Effector memory CD4-positive, alpha-beta T cell (primary cell): ENCODE measurements at places on chromosomes 4 and X.

GRCh38 chr4:34417160-34417559 lies 1827.2 kb downstream of the ARAP2 start:
- DNase-seq = no peak

- no peak for DNase-seq
These were observed 48.4 kb downstream of the ARHGAP10 start for GRCh38 chr4:147780137-147780777.

GRCh38 chrX:8864161-8864560 lies 63.0 kb upstream of the FAM9A start:
- DNase-seq = no peak

- no peak for DNase-seq
These were observed 22.3 kb downstream of the TMEM31 start for GRCh38 chrX:103733017-103733416.

DNA sequence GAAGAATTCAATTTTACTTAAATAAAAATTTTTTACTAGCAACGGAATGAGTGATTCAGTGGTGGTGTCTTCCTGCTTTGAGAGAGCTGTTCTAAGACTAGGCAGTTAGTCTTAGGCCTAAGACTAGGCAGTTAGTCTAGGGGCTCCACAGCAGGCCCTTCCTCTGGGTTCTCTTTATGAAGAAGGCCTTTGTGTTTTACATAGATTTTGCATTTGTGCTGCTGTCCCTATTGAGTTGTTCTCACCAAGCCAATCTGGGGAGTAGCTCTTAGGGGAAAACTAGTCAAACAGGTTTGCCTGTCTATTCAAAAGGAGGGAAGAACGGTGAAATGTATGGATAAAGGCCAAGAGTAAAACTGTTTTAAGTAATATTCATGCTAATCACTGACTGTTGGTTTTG lies 7.6 kb downstream of the UGT8 start:
- DNase-seq = no peak

DNA sequence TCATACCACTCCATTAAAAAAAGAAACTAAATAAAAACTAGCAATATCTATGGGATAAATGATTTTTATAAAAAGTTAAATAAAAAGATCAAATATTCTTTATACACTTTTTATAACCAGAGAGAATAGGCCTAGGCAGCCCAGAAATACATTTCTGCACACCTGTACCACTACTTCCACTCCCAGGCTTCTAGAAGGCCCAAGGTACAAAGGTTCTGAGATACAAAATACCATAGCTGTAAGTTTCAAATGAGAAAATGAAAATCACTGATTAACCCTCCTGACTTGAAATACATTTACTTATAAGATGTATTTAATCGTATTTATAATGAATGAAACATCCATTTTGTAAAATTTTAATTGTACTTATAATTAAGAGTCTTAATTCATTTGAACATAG lies 226.5 kb upstream of the MAB21L2 start:
- no peak for DNase-seq

DNA sequence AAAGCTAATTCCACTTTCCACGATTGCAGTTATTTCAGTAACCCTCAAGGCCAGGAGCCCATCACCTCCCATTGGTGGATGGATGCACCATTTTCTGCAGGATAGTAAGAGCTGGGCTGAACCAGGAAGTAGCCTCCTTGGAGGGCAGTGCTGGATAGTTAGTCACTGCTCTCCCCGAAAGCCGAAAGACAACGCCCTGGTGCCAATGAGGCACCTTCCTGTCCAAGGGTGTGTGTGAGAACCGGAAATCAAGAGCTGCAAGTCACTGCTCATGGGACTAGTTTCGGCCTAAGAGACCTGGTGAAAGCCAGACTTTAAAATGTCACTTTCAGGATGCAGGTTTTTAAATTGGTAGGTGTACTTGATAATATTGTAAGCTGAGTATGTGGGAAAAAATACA lies 203.8 kb upstream of the HS3ST1 start:
- DNase-seq = no peak

- no peak for DNase-seq
These were observed 166.4 kb downstream of the PARM1 start for GRCh38 chr4:75099321-75099720.

GRCh38 chr4:14807856-14808255 lies 194.4 kb upstream of the CPEB2 start:
- no peak for DNase-seq

DNA sequence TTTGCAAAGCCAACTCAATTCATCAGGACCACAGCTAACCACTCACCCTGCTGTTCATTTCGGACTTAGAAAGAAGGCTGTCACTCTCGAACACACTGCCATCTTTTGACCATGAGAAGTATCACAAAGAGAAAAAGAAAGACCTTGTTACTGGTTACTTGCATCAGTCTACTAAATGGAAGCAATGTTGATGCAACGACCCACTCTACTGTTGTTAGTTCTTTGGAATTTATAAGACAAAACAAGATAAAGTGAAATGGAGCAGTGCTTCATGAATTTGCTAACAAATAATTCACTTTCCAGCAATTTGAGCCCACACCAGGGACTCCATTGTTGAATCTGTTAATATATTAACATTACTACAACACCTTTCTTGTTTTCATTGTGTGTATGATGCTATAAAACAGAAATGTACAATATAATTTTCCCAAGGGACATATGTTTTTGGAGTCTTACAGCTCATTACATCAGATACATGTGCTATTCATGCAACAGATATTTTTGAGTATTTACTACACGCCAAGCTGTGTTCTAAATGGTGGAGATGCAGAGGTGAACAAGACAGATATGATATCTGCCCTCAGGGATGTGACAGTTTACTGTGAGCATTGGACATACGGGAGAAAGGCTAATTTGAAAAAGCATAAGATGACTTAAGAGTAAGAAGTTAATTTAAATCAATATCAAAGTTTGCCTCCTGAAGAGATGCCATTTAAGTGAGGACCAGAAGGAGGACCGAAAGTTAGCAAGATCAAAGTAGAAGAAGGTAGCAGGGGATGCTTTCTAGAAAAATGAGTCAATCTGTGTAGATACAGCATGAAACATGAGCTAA lies 87.2 kb downstream of the AREG start:
- no peak for DNase-seq

DNA sequence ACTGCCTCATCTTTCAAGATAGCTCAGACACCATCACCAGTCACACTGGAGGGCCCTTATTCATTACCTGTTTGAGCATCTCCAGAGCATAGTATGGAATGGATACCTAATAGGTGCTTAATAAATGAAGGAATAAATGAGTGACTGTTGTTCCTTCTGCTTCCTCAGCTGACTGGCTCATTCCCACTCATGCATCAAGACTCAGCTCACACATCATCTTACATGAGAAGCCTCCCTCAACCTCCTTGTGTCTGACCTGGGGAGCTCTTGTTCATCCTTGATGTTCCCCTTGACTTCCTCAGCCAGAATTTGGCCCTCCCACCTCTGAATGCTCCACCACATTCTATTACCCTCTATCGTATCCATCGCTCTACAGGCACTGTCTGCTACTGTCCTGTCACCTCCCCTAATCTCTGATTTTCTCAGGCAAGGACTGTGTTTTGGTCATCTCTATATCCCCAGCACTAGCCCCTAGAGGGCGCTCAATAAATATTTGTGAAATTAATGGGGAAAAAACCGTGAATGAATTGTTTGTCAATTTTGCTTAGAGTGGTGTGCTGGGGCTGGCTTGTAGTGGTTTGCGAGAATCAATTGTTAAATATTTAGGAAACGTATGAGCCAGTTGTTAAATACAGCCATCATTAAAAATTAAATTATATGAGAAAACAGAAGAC lies 88.3 kb downstream of the NHSL2 start:
- peak; percentile 24 for DNase-seq

- no peak for DNase-seq
These were observed 20.0 kb downstream of the FHDC1 start for GRCh38 chr4:152956147-152956546.

GRCh38 chr4:185730849-185731608 lies 81.0 kb downstream of the SORBS2 start:
- DNase-seq = no peak

GRCh38 chr4:140637836-140638235 lies 69.1 kb upstream of the UCP1 start:
- no peak for DNase-seq

- no peak for DNase-seq
These were observed 53.0 kb downstream of the MSN start for GRCh38 chrX:65720381-65720964.

GRCh38 chrX:97876697-97877407 lies 993.1 kb downstream of the RPA4 start:
- DNase-seq = no peak

GRCh38 chr4:8739317-8739716 lies 132.3 kb downstream of the HMX1 start:
- no peak for DNase-seq
